Mesenteric fat pad (tissue), 1 donor: ENCODE measurements at places on chromosomes 16 and 17.

DNA sequence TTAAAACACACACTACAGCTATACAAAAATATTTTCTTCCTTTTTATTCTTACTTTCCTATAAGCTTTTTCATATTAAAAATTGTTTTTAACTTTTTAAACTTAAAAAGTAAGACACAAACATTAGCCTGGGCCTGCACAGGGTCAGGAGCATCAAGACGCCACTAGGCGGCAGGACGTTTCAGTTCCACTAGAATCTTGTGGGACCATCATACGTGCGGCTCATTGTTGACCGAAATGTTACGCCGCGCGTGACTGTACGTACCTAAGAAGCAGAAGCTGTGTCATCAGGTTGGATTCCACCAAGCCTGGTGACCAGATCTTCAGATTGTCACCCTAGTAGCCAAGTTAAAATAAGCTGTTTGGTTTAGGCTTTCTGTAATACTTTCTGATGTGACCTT is 47.1 kb downstream of the USP10 start:
- DNase-seq = no peak

- no peak for DNase-seq
Measured at GRCh38 chr16:6284731-6285130, 1047.9 kb upstream of the RBFOX1 start.

DNA sequence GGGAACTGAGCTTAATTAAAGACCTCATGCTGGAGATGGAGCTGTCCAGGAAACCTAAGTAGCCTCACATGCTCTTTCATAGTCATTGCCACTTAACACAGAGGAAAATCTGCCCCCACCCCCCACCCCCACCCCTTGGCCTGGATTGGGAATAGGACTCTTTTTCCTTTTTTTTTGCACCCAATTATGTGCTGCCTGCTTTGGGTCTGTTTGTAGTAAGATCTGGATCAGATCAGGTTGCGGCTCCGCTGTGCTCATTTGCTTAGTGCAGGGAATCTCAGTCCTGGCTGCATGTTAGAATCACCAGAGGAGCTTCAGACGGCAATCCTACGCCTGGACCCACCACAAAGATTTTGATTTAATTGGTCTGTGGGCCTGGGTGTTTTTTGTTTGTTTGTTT is 219.0 kb downstream of the UTP18 start:
- DNase-seq = no peak

DNA sequence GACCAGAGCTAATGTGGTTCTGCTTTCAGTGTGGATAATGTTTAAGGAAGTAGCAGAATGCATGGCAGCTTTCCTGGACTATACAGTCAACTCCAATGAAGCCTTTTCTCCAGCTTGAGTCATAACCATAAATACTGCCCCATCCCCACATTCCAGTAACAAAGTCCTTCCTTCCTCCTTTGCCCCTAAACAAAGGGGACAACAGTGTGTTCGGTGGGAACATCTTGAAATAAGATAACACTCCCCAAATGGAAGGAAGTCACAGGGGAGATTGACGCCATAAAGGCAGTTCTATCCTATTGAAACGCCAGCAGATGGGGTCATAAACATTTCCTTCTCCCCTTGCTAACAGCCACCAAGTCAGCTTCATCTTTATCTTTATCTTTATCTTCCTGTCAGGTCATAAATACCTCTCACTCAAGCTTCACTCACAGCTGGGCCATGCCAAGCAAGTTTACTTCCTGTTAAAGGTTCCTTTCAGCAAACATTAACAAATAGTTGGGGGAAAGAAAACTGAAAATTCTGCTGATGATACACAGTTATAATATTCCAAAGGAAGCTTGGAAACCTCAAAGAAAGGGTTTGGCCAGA is 136.7 kb downstream of the SNX11 start:
- DNase-seq = no peak

- DNase-seq = no peak
Measured at GRCh38 chr17:58970609-58971450, 135.8 kb downstream of the TRIM37 start.

GRCh38 chr16:86883583-86884389 is 305.4 kb downstream of the FOXL1 start:
- DNase-seq = no peak

GRCh38 chr16:396605-397004 is 394 bp upstream of the NME4 start:
- no peak for DNase-seq

- no peak for DNase-seq
Measured at GRCh38 chr16:75476817-75477216, 12.3 kb upstream of the TMEM170A start.

DNA sequence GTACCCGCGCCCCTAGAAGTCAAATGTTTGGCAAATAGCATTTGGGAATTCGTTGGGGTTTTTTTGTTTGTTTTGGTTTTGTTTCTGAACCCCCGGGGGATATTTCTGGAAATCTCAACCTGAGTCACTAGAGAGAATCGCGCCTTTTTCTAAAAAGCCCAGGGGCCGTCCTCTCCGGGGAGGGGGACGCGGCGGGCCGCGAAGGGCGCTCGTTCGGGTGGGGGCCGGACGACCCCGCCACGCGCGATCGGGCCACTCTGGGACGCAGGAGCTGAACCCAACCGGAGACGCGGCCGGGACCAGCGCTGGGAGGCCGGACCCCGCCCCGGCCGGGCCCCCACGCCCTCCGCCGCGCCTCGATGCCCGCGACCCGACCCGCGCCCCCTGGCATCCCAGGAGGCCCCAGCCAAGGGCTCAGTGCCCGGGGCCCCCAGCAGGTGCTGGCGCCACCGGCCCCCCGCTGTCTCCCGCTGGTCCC is 302 bp downstream of the LITAF start:
- DNase-seq = no peak

GRCh38 chr17:61647047-61647446 is 56.0 kb upstream of the NACA2 start:
- no peak for DNase-seq

- no peak for DNase-seq
Measured at GRCh38 chr17:4520894-4521600, 22.4 kb downstream of the SPNS2 start.

- no peak for DNase-seq
Measured at GRCh38 chr16:28078261-28078660, 14.7 kb upstream of the GSG1L start.

DNA sequence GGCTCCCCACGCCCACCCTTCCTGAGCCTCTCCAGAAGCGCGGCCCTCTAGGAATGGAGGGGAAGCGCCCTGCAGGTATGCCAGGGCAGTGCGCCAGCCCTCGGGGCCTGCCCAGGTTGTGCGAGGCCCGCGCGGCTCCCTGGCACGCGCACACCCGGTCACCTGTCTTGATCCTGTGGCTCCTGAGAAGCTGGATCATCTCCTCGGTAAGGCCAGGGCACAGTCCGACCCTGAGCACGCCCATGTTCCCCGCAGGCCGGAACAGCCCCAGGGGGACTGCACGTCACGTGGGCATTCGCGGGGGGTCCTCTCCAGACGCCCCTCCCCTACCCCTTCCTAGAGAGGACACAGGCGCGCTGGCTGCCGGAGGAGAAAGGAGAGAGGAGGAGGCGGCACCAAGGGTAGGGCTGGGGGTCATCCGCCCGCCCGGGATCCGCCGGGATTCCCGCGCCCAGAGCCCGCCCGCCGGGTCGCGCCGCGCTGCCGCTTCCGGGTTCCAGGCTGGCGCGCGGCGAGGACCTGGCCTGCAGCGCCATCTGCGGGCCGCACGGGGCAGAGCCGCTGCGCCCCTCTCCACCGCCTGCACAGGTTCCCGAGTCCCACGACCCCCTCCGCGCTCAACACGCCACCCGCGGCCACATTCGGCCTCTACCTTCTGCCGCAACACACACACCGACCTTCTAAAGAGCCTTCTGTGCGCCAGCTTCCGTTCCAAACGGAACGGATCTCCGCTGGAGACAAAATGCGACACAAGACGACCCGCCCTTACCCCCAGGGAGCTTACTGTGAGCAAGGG is at the start of gene RAD51D:
Gene RAD51D (minus strand): TSS at position 491 of the 796 bp plus-strand sequence. CDS start 247 bp downstream, at position 244.
- peak; percentile 93 for DNase-seq

- DNase-seq = no peak
Measured at GRCh38 chr17:45784741-45785479, 790 bp downstream of the CRHR1 start.

GRCh38 chr16:73233846-73234424 is 186.0 kb upstream of the ZFHX3 start:
- no peak for DNase-seq

GRCh38 chr17:43134774-43135453 is 9.8 kb upstream of the BRCA1 start:
- DNase-seq = peak; percentile 73

- DNase-seq = peak; percentile 64
Measured at GRCh38 chr17:73029991-73030390, 62.5 kb downstream of the SLC39A11 start.

DNA sequence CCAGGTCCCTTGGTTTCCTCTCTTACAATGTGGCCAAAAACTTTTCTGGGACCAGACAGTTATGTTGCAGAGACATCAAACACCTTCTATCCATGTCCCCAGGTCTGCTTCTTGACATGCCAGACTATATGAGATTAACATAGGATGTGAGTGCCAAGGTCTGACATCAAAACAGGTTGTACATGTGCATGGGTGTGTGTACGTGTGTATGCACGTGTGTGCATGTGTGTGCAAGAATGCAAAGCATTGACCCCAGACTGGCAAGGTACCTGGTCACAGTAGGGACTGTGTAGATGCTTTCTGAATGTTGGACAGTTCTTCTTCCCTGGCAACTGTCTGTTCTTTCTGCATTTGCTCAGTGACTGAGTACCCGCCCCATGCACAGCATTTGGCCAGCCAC is 85.6 kb downstream of the NDE1 start:
- no peak for DNase-seq

GRCh38 chr17:81143200-81143527 is 22.1 kb upstream of the PVALEF start:
- DNase-seq = no peak

DNA sequence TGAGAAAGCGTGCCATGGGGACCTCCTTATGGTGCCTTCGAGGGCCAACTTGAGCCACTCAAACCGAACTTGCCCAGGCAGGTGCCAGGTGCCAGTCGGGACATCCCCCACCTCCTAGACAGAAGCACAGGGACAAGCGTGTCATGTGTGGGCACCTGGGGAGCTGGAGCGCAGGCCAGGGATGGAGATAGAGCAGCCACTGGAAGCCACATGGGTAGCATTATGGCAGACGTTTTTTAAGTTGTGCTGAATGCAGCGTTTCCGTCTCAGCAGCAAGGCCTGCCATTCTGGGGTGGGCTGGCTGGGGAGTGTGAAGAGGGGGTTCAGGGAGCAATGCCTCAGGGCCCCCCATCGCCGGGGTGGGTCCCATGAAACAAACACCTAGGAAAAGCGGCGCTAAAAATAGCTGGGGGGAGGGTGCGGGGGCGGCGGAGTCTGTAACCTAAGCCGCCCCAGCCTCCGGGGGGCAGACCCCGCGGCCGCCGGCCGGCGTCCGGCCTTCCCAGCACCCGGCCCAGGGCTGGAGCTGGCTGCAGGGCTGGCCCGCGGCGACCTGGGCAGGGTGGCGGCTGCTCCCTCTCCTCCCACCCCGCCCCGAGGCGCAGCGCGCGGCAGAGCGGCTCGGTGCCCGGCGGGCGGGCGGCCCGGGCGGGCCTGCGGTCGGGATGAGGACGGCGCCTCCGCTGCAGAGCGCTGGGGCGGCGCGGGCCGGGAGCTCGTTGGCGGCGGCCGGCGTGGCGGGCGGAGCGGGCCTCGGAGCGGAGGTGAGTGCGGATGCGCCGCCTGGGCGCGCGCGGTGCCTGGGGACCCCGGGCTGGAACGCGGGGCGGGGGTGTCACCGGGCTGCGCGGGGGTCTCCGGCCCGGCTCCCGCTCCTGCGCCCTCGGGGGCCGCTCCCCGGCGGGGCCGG is at the start of gene ZNF469:
Gene ZNF469 (plus strand): TSS at position 469 of the 910 bp plus-strand sequence. CDS start 44,512 bp downstream, outside the sequence.
- DNase-seq = no peak
